ENCODE measurements at places on chromosomes 16 and 17. TPM values are rescaled to one million over a fixed set of nuclear protein-coding genes. Genes with fewer than 3 reads are reported as not detected.

The CEMP1 gene
- 0.04 TPM for total RNA-seq

The FOXJ1 gene
- 0.09 TPM for total RNA-seq

The SNTB2 gene
- 21.2 TPM for total RNA-seq

The TEKT1 gene
- total RNA-seq: not detected

- peaks cover 15% of the 10 kb centered on the region for H3K4me1 ChIP-seq
- peaks cover 36% of the 10 kb centered on the region for H3K36me3 ChIP-seq
- DNase-seq: no peak
- H3K4me3 ChIP-seq: no peak overlapping the region
- H3K27ac ChIP-seq: no peak overlapping the region
These were observed 73.4 kb downstream of the ZNF778 start for GRCh38 chr16:89290887-89291286.

DNA sequence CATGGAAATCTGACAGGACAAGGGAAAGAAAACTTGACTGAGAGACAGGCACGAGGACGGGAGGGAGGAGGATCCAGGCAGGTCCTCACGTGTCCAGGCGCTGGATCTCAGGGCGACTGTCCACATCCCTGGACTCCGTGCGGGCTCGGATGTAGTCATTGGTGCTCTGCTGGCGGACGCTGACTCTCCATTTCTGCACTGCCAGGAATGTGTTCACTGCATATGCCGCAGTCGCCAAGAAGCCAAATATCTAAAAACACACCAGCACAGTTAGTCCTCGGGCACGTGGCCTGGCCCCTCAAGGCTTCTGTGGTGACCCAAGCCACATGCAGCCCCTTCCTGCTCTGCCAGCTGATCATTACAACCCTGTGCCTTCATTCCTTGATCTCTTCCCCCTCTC is 17.5 kb downstream of the CMTM3 start:
- no peak overlapping the region for H3K4me3 ChIP-seq
- no peaks in the 10 kb centered on the region for H3K27me3 ChIP-seq
- H3K4me1 ChIP-seq: peaks cover 7% of the 10 kb centered on the region
- no peak for DNase-seq

DNA sequence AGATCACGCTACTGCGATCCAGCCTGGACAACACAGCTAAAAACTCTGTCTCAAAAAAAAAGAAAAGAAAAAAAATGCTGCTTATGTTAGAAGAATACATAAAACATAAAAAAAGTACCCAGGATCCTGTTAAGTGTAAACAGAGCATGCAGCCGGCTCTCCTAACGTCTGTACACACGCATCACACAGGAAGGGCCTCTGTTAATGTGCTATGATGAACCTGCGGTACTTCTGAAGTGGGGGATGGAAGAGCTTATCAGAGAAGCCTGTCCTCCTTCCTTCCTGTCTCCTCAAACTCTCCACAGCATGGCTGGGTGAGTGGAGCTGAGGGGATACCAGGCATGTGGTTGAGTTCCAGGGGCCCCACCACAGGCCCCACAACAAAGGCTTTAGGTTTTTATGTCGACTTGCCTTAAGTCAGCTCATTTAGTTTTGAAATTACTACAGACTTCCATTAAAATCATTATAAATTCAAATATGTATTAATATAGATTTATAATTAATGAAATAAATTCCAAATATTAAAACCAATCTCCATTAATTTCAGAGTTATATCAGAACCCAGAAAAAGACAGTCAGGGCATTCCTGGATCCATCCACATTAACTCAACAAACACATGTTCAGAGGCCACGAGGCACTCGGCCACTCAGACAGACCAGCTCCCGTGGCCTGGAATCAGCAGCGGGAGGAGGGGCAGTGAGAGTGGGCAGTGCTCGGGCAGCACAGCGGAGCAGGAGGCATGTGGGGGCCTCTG is 11.7 kb downstream of the CCDC57 start:
- H3K4me1 ChIP-seq: peaks cover 11% of the 10 kb centered on the region
- H3K36me3 ChIP-seq: peaks cover 27% of the 10 kb centered on the region
- no peaks in the 10 kb centered on the region for H3K27me3 ChIP-seq
- no peak overlapping the region for H3K27ac ChIP-seq
- no peak overlapping the region for H3K4me3 ChIP-seq

DNA sequence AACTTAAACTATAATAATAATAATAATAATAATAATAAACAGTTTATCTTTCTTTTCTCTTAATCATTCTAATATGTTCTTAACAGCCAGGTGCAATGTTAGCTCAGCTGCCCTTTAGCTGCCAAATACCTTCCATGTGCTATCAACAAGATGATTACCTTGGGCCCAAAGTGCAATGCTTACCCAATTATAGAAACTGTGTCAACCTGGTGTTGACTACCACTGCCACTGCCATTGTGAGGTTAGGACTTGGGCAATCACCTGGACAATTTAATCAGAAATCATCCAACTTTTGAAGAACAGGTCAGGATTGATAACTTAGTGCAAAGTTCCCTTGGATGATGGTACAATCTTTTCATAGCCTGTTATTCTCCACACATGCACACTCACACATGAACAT is 371.8 kb upstream of the SALL1 start:
- no peak for DNase-seq
- no peaks in the 10 kb centered on the region for H3K4me1 ChIP-seq
- no peaks in the 10 kb centered on the region for H3K27me3 ChIP-seq
- H3K27ac ChIP-seq: no peak overlapping the region
- H3K36me3 ChIP-seq: no peaks in the 10 kb centered on the region

DNA sequence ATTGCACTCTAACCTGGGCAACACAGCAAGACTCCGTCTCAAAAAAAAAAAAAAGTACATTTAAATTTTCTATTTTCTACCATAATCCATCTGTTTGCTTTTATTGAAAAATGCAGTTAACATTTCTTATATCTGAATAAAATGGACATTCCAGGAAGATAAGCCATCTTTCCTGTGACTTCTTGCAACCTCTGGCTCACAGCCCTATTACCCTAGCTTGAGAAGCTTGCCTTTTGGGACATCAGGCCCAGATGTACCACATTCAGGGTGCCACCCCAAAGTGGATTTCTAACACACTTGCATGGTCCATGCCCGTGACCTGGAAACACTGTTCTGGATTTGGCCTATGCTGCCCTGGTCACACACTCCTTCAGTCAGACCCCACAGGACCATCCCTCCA is 30.1 kb upstream of the DDX52 start:
- no peak overlapping the region for H3K27ac ChIP-seq
- no peak for DNase-seq
- no peaks in the 10 kb centered on the region for H3K4me1 ChIP-seq
- H3K36me3 ChIP-seq: no peaks in the 10 kb centered on the region
- H3K4me3 ChIP-seq: no peak overlapping the region

All from muscle of leg (tissue), 16 donors.